ENCODE measurements at places on chromosomes 3 and 15. TPM values are rescaled to one million over a fixed set of nuclear protein-coding genes. Genes with fewer than 3 reads are reported as not detected.

The TEX55 gene
- not detected for total RNA-seq

The CNTN4 gene
- total RNA-seq, result 1.6 TPM

The P2RY1 gene
- total RNA-seq, result 19.6 TPM

DNA sequence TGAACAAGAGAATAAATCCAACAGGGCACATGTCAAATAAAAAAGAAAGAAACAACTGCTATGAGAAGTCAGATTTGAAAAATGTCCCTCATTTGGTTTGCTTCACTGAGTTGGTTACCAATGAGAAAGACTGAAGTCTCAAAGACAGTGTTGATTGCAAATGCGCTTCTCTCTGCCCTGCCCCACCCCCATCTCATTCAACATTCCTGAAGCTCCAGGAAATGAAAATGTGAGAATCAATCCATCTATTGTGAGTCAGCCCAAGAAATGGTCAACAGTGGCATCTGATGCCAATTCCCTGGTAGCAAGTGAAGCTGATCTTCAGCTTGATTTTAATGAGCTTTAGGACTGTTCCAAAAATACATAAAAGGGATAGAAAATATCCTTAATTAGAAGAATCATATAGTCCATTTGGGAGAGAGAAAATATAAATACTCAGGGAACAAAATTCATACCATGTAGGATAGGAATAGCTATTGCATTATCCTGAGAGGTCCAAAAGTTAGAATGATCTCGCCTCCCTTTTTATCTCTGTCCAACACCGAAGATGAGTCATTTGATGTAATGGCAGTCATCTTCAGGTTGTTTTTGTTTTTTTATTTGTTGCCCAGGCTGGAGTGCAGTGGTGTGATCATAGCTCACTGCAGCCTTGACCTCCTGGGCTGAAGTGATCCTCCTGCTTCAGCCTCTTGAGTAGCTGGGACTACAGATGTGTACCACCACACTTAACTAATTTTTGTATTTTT is 200.3 kb upstream of the UMPS start:
- peak; percentile 53 for DNase-seq

The SLC35G2 gene
- total RNA-seq, result 31.0 TPM

- no peak for DNase-seq
Observed at GRCh38 chr3:64939747-64940450, 252.1 kb upstream of the ADAMTS9 start.

The IL17RB gene
- total RNA-seq, result 16.0 TPM

GRCh38 chr3:187207062-187207461 is 9.8 kb downstream of the RTP1 start:
- no peak for DNase-seq
